ENCODE measurements at places on chromosomes 11 and 22.

DNA sequence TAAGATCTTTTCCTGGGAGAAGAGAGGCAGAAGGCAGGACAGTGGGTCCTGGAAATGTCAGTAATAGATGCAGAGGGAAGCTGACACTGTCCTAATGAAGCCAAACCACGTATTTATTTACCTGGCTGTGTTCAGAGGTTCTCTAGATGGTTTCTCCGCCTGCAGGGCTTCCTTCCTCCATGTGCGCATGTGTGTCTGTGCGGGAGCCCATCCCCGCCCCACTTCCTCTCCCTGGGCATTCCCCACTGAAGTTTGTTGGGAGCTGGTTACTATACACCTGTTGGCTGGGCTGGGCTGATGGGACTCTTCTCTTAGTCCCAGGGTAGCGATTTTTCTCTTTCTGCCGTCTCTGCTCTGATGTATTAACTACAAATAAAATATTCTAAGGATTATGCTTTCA is 204.9 kb upstream of the TBCEL start:
- DNase-seq, result no peak

DNA sequence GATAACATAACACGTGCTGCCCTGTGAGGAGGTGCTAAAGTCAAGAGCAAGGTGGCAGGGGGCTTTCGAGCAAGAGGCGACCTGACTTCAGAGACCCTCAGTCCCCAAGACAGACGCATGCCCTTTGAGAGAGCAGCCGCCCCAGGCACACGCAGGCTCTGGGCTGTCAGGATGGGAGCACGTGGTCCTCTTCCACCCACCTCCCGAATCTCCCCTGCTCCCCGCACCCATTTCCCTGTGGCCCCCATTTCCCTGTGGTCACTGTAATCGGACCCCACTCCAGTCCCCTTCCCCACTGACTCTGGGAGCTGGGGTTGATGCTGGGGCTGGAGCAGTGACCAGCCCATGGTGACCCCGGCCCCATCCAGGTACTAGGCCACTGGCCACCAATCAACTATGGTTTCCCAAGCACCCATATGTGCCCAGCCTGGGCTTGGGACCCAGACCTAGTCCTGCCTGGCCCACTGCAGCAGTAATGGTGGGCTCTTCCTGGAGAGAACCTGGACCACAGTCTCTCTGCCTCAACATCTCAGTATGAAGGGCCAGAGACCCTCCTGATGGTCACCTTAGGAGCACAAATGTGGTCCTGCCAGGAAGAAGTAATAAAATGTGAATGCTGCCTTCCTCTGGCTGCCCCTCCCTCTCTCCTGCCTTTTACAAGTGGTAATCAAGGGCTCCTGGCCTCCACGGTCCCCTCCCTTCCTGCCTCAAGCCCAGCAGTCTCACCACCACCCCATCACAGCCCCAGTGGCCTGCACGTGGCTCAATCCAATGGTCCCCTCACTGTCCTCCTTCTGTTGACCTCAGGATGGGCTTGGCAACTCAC is 39.0 kb downstream of the IGLL5 start:
- no peak for DNase-seq

- DNase-seq, result no peak
Measured at GRCh38 chr11:69704508-69705253, 859 bp upstream of the FGF19 start.

DNA sequence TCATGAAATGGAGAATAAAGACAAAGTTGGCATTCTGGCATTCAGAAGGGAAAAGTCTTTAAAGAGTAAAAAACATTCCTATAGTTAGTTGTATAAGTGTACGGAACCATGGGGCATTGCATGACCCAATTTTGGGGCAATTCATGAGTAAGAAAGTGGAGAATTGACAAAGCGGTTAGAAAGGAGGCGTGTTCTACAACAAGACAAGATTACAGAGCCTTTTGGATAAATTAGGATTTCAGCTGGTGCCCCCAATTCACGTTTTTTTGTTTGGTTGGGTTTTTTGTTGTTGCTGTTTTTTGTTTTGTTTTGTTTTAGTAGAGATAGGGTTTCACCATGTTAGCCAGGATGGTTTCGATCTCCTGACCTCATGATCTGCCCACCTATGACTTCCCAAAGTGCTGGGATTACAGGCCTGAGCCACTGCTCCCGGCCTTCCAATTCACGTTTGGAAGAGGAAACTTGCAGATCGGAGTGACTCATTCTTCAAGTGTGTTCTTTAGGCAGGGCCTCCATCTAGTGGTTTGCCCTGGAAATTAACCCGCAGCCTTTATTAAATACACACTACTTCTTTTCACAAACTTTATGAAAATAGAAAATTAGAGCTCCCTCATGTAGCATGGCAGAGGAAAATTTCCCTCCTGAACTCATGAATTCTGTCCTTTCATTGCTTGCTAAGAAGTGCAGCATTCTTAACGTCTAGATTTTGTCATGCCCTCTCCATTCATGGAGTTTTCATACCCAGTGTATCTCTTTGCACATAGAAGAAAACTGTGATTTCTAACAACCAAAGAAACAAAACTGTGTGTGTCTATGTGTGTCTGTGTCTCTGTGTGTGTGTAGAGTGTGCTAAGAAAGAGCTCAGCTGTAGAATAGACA is 118.1 kb downstream of the BBOX1 start:
- DNase-seq, result no peak

DNA sequence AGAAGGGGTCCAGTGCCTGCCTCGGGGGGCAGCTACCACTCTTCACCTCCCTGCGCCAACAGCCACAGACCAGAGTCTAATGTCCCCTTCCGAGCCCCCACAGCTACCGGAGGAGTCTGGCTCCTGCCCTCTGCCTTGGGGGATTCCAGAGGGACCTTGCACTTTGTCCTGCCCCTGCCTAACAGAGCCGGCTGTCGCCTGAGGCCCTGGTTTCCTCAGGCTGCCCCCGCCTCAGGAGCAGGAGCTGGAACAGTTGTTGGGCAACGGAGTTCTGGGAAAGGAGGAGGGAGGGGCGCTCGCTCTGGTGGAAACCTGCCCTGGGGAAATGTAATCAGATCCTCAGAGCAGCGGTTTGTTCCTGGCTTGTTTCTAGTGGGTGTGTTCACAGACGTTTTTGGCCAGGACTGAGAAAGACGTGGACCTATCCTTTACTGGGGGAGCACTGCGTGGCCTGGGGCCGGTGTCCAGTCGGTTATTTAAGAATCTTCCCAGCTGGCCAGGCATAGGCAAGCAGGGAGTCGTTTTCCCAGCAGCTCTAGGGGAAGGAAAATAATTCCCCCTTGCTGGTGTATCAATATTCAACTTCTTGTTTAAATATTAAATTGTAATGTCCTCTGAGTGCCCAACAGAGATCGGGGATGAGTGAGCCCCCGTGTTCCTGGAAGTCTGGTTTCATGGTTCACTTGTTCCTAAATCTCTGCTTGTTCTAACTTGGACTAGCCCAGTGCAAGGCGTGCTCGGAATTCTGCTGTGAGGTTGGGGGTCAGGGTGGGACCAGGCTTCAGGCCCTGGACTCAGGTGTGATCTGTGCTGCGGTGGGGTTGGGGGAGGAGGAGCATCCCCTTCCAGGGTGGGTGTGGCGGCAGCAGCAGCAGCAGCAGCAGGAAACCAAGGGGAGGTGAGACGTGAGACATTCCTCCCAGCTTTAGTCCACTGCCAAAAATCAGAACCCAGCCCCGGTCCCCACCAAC is 32.1 kb downstream of the A4GALT start:
- no peak for DNase-seq

DNA sequence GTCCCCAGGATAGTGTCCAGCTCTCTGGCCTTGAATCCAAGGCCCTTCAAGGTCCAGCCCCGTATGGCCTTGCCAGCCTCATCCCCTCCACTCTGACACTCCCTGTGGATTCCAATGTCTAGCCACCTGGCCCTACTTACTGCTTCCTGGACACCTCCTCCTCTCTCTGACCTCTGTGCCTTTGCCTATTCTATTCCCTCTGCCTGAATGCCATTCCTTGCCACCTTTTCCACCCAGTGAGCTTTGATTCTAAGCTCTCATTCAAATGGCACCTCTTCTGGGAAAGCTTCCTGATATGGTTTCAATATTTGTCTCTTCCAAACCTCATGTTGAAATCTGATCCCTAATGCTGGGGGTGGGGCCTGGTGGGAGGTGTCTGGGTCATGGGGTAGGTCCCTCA is 31.9 kb upstream of the TTLL12 start:
- DNase-seq, result no peak

DNA sequence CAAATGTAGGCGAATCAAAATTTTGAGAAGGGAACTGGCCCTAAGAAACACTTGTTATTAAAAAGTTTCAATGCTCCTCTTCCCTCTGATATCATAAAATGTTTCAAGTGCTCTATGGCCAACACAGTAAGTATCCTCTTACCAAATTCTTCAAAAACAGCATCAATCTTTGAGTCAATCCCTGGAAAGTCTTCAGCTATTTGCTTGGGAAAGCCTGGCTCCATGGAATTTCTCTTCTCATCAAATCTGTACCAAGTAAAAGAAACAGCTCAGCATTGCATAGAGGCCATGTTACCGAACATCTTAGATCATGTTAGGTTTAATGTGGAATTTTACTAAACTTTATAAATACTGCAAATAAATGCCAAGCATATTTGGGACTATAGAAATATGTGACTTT is 6.3 kb downstream of the MMP3 start:
- no peak for DNase-seq

DNA sequence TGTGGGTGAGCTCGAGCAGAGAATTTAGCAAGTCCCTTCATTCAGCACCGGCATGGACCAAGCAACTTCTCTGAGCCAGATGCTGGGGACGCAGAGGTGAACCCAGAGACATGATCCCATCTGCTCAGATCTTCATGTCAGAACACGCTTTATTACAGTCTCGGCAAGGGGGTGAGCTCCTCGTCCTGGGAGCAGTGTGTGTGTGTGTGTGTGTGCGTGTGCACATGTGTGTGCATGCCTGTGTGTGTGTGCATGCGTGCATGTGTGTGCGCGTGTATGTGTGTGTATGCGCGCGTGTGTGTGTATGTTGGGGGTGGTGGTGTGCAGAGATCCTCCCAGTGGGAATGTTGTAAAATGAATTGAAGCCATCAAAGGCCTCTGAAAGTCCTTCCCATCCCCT is 9.8 kb downstream of the MIAT start:
- DNase-seq, result no peak

- no peak for DNase-seq
Measured at GRCh38 chr11:133992121-133992520, 35.4 kb upstream of the IGSF9B start.
